ENCODE measurements at places on chromosomes 5 and 9.

GRCh38 chr5:54761213-54761701 is 224.1 kb downstream of the ESM1 start:
- DNase-seq: no peak

DNA sequence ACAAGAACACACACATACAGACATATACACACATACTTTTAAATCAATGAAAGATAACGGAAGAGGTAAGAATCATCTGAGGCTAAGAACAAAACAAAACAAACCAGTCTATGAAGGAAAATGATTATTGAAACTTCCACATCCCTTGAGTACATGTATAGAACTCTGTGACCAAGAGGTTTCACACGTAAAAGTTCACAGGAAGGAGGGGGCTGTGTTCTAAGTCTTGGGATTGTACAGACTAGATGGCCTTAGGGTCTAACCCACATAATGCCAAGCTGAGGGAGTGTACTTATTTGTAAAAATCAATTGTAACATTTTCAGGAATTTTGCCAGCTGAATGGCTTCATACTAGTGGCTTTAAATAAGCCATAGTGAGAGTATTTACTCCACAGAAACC is 144.4 kb upstream of the IFNE start:
- DNase-seq: no peak

DNA sequence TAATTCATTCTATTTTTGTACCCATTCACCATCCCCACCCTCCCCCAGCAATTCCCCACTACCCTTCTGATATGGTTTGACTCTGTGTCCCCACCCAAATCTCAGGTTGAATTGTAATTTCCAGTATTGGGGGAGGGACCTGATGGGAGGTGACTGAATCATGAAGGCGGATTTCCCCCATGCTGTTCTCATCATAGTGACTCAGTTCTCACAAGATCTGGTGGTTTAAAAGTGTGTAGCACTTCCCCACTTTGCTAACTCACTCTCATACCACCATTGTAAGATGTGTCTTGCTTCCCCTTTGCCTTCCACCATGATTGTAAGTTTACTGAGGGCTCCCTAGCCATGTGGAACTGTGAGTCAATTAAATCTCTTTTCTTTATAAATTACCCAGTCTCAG is 25.9 kb upstream of the TESK1 start:
- DNase-seq: no peak

- DNase-seq: no peak
These were observed 64.7 kb downstream of the MEF2C start for GRCh38 chr5:88818296-88818695.

- no peak for DNase-seq
These were observed 116.6 kb upstream of the STARD4 start for GRCh38 chr5:111628901-111629300.

DNA sequence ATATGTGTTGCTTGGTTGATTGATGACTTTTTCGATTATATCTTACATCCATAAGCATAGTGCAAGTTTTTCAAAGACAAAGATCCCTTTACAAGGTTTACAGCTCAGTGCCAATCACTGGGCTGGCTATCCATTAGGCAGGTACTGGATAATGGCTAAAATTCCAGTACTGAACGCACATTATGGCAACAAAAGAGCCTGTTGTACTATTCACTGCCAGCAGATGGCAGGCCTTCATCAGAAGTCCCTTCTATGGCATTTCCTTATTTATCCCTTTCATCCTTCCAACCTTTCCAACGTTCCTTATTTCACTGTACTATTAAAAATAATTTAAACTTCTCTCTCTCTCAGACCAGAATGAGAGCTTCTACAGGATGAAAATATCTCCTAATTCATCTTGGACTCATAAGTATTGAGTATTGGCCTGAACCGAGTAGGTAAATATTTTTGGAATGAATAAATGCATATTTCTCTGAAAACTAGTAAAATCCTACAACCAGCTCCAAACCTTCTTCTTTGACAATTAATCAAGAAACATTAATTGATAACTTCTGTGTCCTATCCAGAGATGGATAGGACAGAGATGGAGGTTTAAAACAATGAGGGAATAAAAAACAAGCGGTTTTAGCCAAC is 6.7 kb upstream of the WNT8A start:
- peak; percentile 57 for DNase-seq

DNA sequence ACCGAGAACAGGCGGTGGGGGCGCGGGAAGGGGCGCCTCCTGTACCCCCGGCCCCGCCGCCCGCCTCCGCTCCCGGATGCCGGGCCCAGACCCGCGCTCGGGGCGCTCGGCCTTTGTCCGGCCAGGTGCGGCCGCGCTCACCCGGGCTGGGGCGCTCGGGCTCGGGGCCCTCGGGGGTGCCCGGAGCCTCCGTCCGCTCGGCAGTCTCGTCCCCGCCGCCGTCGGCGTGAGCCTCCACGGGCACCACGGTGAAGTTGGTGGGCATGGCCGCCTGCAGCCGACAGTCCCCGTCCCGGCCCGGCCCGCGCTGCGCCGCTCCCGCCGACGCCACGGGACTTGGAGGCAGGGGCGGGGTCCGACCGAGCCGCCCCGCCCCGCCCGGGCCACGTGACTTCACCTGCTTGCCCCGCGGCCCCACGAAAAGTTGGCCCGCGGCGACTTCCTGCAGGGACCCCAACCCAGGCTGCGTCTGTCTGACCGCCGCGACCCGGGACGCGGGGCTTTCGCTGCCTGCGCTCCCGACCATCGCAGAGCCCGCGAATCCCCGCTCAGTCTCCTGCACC is at the start of gene SLC12A7:
TSS of gene SLC12A7 (minus strand) at position 337 of the 563 bp plus-strand sequence. CDS start at position 265, 72 bp downstream.
- DNase-seq: peak; percentile 81

- DNase-seq: no peak
These were observed 120.3 kb downstream of the NREP start for GRCh38 chr5:111636736-111637135.

DNA sequence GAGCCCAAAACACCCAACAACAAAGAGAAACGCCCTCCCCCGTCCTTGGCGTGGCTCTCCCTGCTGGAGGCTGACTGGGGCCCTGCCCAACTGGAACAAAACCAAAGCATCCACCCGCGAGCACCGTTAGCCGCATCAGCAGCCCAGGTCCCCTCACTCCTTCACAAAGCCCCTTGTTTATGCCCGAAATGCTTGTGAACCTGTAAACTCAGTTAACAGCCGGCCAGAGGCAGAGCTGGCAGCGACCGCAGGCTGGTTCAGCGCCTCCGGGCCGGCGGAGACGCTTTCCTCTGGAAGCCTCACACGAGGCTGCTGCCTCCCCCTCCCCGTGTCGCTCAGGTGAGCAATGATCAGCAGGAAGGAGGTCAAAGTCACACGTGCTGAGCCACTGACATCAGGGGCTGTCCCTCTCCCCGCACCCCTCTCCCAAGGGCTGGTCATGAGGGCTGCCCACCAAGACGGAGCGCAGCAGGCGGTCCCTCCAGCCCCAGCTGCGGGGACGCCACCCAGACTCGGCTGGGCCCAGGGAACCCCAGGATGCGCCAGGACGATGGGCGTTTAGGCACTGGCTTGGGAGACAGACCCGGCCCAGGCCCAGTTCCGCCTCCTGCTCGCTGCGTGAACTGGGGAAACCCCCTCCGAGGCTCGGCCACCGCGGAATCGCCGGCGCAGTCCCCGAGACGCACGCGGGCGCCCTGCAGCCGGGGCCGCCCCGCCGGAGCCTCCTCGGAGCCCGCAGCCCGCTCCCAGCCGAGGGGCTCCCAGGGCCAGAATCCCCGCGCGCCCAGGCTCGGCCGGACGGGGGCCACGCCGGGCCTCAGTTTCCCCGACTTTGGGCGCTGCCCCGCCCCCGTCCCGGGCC is 563 bp downstream of the SNAPC4 start:
- no peak for DNase-seq

DNA sequence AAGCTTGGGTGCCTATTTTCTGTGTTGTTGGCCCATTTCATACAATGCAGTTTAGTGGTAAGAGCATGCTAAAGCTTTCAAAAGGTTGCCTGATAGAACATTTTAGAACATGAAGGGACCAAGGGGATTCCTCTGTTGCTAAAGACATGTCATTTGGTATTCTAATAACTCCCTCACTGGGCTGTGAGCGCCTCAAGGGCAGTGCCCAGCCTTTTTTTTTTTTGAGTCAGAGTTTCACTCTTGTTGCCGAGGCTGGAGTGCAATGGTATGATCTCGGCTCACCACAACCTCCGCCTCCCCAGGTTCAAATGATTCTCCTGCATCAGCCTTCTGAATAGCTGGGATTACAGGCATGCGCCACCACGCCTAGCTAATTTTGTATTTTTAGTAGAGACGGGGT is 77.1 kb downstream of the PCSK5 start:
- DNase-seq: no peak

DNA sequence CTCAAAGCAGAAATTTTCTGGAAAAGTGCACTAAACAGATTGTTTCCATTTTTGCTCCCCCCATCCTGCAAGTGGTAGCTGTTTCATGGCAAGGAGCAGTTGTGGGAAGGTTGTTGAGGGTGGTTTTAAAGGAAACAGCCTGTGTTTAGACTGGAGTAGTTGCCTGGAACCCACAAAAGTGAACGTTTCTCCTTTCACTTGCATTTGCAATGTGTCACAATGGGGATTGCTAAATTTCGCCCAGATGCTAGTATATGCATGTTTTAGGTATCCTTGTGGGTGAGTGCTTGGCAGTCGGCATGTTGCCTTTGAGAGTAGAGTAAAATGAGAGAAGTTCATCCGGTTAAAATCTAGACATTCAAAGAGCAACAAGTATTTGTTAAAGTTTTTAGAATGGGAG is 1099.9 kb upstream of the DMAC1 start:
- no peak for DNase-seq

DNA sequence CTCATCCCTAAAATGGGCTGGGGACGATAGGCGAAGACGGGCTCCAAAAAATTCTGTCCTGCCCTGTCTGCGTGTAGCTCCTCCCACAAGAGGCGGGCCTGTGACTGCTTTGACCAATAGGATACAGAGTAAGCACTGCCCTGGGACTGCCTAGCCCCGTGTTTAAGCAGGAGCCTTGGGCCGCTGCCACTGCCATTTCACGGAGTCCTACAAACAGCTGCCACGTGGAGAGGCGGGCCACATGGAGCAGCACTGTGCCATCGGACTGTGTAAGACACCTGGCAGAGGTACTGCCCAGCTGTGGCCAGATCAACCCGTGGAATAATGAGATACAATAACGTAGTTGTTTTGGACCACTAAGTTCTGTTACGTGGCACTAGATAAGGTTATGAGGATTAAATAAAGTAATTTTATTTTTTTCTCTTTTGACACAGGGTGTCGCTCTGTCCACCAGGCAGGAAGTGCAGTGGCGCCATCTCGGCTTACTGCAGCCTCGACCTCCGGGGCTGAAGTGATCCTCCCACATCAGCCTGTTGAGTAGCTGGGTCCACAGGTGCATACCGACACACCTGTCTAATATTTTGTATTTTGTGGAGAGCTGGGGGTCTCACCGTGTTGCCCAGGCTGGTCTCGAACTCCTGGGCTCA is 87.2 kb downstream of the LMNB1 start:
- no peak for DNase-seq

GRCh38 chr9:111356481-111357244 is 26.6 kb upstream of the OR2K2 start:
- no peak for DNase-seq

DNA sequence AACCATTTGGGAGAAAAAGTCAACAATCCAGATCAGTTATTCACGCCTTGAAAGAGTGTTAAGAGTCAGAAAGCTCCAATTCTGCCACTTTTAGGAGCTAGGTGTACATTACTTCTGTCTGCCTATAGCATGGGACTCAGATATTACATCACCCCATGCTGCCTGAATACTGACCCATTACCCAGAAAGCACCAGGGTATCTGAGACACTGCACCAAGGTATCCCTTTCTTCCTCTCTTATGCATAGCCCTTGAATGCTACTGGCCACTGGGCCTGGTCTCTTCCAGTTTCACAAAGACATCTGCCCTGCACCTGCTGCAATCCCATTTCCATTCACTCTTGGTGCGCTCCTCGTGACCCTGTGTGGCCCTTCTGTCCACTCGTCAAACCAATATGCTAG is 2.6 kb downstream of the STRBP start:
- no peak for DNase-seq

- peak; percentile 72 for DNase-seq
These were observed 65.1 kb downstream of the ANKH start for GRCh38 chr5:14806456-14806855.

DNA sequence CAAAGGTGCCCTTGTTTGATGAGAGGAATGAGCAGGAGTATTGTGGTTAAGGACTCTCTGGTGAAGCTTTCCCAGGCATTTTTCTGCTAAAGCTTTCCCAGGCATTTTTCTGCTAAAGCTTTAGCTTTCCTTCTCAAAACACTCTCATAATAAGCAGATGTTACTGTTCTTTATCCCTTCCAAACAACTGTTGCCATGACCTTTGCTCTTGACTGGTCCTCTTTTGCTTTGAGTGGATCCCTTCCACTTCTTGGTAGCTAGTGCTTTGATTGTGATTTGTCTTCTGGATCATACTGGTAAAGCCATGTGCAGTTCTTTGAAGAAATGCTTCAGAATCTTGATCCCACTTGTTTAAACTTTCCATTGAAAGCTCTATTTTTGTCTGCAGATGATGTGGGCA is 85.8 kb downstream of the GPBP1 start:
- DNase-seq: no peak

DNA sequence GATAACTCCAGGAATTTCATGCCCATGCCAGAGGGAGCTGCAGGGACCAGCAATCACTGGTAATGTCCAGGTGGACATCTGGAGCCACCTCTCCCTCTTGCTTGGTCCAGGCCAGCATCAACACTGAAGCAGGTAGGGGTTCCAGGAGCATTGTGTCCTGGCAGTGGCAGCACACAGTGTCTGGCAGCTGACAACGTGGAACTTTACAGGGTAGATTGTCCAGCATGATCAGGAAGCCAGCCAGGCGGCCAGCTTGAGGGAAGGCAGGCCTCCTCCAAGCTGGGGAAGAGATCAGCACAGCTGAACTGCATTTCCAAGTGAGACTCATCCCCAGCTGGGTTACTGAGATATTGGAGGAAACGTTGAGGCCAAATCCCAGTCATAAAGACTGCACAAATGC is 82.6 kb upstream of the RASGRF2 start:
- DNase-seq: no peak

GRCh38 chr9:110334871-110335270 is 2.8 kb downstream of the TXNDC8 start:
- DNase-seq: no peak

DNA sequence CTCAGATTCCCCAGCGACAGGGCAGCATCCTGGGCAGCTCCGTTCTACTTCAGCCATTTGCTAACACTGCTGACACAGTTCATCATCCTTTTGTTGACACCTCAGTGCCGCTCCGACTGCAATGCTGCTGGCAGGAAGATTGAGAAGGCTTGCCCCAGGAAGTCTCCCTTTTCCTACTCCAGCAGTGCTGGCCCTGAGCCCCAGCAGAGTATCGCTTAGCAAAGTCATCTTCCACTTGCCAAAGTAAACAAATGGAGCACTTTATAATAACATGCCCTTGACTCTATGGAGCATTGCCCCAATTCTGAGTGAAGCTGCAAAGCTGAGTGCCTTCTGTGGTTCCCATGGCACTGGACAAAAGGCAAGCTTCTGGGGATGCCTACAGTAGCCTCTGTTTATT is 32.2 kb downstream of the PRLR start:
- peak; percentile 71 for DNase-seq

Measured in Right ventricle myocardium superior (tissue), 1 donor.